ENCODE measurements at places on chromosomes 11 and 22.
A peak's percentile ranks its signal among the peaks of the same experiment; 100 is the strongest.

DNA sequence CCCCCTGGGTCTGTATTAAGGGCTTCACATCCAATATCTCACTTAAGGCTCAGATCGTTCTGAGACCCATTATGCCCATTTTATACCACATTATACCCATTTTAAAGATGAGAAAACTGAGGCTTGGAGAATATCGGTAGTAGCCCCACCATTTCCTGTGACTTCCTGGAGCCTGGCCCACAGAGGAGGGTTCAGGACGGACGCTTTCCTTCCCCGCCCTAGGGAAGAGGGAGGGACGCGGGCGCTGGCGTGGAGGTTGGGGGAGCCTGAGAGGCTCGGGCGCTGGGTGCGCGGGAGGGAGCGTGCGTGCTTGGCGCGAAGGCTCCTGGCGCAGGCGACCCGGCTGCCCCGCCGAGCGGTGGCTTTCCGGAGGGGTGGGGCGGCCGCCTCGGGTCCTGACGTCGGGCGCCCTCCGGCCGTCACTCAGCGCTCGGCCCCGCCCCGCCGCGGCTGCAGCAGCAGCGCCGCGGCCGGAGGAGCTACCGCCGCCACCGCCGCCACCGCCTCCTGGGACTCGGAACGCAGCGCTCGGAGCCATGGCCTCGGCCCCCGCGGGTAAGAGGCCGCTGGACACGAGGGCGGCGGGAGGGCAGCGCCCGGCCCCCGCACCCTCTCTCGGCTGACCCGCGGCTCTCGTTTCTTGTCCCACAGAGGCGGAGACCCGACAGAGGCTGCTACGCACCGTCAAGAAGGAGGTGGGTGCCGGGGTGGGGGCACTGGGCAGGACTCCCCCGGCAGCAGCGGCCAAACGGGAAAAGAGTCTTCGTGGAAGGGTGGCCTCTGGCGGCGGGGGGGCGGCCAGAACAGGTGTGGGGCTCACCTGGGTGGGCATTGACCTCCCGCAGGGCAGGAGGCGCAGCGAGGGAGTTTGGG is at the start of gene SGSM1:
SGSM1 (plus strand) TSS at position 422 of the 873 bp plus-strand sequence; CDS start at position 537, 115 bp downstream.
- peak; percentile 71 for DNase-seq

GRCh38 chr22:17576470-17576869 is 13.2 kb downstream of the SLC25A18 start:
- DNase-seq = no peak

- no peak for DNase-seq
Measured at GRCh38 chr11:129458278-129458677, 82.6 kb downstream of the BARX2 start.

DNA sequence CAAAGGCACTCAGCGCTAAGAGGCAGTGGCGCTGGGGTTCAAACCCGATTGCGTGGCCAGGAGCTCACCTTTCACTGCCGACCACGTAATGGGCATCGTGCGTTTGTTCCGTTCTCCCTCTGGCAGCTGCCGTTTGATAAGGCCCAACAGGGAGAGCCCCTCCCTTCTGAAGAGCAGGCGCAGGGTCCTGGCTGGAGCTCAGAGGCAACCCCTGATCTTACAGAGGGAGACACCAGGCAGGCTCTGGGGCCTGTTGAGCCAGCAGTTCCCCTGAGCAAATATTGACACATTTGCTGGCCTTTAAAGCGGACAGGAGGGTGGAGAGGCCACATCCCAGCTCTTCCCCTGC is 11.7 kb upstream of the C1QTNF6 start:
- DNase-seq = no peak

DNA sequence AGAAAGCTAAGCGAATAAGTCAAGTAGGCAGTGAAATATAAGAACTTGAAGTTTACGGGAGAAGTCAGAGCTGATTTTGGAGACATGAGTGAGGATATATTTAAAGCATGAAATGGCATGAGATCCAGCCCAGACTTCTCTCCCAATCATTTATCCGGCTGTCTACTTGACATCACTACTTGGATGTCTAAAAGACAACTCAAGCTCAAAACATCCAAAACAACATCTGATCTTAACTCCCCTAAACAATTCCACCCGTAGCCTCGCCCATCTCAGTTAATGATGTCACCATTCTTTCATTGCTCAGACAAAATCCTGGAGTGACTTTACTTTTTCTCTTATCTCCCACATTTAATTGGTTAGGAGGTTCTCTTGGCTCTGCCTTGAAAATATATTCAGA is 44.5 kb downstream of the WEE1 start:
- DNase-seq = no peak

DNA sequence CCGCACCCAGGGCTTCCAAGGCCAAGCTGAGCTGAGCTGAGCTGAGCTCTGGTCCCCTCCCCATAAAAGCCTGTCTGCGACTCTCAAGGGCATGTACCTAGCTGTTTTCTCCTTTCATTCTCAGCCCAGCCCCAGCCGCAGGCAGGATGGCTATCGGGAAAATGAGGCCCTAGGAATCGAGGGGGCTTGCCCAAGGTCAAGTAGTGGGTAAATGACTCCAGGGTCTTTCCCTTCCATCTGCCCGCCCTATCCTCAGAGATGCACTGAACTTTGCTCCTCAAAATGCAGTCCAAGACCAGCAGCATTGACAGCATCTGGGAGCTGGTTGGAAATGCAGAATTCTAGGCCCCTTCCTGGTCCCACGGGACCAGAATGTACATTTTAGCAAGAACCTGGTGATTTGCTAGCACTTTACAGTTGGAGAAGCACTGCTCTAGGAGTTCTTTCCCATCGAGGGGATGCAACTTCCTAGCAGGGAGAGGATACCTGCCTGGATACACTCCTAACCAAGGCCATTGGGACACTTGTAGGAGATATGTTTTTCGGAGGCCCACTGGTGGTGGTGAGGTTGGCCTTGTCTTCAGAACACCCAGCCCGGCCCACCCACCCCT is 43.2 kb upstream of the ACCSL start:
- no peak for DNase-seq

DNA sequence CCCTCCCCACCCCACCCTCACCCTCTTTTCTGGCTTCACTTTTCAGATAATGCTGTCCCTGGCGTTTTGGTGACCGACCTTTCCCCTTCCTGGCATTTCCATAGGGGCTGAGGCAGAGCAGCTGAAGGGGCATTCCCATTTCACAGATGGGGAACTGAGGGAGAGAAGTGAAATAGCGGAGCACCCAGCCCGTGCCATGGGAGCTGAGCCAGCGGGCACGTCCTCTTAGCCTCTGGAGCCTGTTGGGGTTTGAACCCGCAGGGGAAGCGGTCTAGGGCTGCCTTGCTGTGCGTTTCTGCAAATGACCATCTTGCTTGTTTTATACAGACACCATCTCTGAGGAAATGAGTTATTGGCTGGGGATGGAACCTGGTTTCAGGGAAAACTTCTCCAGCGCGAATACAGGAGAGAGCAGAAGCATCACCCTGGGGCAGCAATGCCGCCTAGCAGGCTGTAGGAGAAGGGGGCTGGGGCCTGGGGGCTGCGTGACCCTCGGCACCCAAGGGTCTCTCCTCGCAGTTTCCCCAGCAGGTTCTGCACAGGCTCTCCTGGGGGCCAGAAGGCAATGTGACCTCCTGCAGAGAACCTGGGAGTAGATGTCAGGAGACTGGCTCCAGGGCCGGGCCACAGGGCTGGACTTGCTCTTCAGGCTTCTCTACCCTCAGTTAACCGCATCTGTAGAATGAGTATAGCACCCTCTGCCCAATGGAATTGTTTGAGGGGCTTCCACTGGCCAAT is 1.5 kb downstream of the PTPRJ start:
- DNase-seq = peak; percentile 17

DNA sequence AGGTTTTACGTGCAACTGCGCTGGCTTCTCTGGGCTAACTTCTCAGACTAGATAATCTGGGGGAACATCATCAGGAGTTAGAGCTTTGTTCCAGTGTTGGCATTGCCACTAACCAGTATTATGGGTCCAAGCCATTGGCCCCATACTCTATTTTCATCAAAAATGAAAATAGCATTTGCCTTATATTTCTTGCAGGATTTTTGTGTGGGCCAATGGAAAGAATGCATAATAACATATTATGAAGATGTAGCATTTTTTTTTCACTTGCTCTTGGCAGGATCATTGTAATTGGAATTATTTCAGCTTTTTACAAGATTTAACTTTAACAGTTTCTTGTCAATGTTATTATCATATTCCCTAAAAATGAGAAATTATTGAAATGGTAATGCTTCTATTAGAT is 16.1 kb downstream of the ARHGAP42 start:
- DNase-seq = no peak

DNA sequence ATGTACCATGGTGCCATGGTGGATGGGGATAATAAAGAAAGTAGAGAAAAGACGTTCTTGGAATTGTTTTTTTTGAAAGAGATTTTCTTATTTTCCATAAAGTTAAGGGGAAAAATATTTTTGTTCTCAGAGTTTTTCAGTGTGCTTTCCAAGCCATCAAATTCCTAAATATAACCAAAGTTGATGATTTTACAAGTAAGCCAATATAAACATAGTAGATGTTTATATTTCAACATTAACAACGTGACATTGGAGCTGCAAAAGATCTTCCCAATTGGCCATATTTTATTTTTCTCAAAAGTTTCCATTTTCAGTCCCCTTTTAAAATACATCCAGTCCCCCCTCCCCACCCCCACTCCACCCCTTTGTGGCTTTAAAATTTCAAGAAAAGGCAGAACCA is 80.9 kb upstream of the PICALM start:
- DNase-seq = no peak

GRCh38 chr11:3010521-3011275 is 18.6 kb upstream of the NAP1L4 start:
- DNase-seq = no peak

DNA sequence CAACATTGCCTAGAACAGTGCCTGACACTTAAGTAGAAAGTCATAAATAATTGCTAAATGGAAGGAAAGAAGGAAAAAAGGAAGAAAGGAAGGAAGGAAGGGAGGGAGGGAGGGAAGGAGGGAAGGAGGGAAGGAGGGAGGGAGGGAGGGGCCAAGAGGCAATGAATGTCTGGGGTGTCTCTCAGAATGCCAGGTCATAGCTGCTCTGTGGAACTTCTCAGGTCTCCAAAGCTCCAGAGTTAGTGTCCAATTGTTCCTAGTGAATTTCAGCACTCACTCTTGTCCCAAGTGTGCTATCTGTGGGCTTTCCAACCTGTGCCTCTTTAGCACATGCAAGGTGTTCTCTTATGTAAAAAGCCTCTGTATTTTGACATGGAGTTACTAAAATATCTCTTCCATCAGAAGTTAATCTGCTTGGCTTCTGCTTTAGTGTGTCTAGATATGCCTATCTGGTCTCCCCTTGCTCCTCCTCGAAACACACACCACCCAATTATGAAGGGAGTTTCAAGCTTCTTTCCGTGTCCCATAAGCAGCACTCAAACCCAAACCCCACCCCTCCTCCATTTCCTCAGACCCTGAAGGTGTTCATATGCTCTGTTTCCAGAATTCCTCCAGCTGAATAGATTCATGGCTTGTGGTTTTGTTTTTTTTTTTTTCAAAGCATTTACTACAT is 56.5 kb downstream of the FAM76B start:
- DNase-seq = no peak

DNA sequence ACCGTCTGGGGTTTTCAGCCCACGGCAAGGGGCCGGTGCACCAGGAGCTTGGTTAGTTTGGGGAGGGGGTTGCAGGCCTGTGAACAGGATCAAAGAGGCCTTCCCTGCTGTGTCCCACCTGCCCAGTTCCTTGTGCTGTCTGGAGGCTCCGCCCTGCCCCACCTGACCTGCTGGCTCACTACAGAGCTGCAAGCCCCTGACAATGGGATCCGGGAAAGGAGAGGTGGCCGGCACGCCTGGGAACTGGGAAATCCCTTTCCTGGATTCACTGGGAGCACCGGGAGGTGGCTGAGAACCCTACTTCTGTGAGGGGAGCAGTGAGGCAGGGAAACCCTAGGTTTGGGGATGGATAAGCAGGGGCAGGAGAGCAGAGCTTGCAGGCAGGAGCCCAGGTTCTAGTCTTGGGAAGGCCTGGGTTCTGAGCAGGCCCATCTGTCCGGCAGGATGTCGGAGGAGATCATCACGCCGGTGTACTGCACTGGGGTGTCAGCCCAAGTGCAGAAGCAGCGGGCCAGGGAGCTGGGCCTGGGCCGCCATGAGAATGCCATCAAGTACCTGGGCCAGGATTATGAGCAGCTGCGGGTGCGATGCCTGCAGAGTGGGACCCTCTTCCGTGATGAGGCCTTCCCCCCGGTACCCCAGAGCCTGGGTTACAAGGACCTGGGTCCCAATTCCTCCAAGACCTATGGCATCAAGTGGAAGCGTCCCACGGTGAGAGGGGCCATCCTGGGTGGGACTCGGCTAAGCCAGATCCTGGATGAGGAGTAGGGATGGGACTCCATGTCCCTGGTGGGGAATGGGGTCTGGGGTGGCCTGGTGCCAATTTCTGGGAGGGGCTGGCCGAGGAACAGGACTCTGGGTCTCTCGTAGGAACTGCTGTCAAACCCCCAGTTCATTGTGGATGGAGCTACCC is 786 bp downstream of the CAPN1 start:
- DNase-seq = no peak

- DNase-seq = peak; percentile 66
Measured at GRCh38 chr22:17785185-17786184, 11.2 kb upstream of the BID start.

- DNase-seq = no peak
Measured at GRCh38 chr11:69600001-69600400, 41.0 kb upstream of the CCND1 start.

DNA sequence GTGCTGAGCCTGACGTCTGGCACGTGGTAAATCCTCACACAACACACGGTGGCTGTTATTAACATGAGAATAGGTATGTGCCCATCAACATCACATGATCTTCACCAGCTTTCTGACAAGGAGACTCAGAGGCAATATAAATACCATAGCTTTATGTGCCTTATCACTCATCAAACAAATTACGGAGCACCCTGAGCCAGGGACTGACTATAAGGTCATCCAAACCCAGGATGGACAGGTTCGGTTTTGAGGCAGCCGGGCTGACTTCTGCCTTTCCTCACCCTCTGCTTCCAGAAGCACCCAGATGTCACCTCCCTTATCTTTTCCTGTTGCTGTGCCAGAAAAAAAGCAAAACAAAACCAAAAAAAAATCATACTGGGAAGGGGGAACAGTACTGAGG is 5.7 kb upstream of the PLAAT3 start:
- DNase-seq = no peak

DNA sequence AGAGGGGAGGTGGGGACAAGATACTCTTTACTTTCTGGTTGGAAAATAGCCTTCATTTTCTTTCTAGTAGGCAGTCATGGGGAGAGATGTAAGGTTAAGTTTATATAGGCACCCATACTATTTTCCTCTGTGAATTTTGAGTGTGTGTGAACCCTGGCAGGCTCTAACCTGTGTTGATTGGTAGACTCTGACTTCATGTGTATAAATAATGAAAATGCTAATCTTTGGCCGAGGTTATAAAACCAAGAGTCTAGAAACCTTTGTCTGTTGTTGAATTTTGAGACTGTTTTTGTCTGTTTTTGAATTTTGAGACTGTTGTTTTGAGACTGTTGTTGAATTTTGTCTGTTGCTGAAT is 14.0 kb downstream of the TRIM44 start:
- no peak for DNase-seq

DNA sequence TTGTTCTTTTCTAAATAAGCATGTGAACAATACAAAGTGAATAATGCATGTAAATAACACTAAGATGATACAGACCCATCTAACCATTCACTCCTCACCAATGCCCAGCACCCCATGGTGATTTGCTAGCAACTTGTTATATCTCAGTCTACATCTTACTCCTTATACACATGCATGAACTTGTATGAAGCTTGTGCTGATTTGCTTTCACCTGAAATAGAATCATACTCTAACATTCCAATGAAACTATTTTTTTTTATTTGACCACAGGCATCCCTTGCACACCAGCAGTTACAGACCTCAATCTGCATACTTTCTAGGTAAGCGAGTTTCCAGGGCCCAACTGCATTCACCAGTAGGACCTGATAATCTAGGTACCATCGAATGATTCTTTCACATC is 873.6 kb downstream of the OPCML start:
- DNase-seq = no peak

All from CD4-positive, alpha-beta T cell treated with Interleukin-6 at 100 ng/mL for 8 hours (primary cell).